Thyroid gland (tissue), 4 donors: ENCODE measurements at places on chromosomes 7 and 10. TPM values are rescaled to one million over a fixed set of nuclear protein-coding genes. Genes with fewer than 3 reads are reported as not detected.

The RHEB gene
- total RNA-seq, result 88.3 TPM

The FAM25C gene
- not detected for total RNA-seq

The GBX1 gene
- total RNA-seq, result not detected

The PKD1L1 gene
- 0.17 TPM for total RNA-seq

DNA sequence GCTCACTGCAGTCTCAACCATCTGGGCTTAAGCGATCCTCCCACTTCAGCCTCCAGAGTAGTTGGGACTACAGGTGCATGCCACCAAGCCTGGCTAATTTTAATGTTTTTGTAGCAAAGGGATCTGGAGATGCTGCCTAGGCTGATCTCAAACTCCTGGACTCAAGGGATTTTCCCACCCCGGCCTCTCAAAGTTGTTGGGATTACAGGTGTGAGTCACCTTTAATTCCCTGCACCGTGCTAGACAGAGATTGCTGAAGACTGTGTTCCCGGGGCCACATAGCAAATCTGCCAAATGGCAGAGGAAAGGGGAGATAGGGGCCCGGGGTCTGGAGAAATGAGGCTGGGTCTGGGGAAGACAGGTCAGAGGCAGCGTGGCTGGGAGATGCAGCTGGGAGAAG is 20.6 kb upstream of the PSMG3 start:
- H3K36me3 ChIP-seq, result no peaks in the 10 kb centered on the region
- H3K4me3 ChIP-seq, result no peak overlapping the region
- no peak overlapping the region for H3K27ac ChIP-seq
- H3K27me3 ChIP-seq, result peaks cover 3% of the 10 kb centered on the region

GRCh38 chr10:90779548-90779947 is 78.3 kb downstream of the HTR7 start:
- no peak for DNase-seq
- H3K36me3 ChIP-seq, result no peaks in the 10 kb centered on the region
- H3K27ac ChIP-seq, result no peak overlapping the region
- no peak overlapping the region for H3K4me3 ChIP-seq

DNA sequence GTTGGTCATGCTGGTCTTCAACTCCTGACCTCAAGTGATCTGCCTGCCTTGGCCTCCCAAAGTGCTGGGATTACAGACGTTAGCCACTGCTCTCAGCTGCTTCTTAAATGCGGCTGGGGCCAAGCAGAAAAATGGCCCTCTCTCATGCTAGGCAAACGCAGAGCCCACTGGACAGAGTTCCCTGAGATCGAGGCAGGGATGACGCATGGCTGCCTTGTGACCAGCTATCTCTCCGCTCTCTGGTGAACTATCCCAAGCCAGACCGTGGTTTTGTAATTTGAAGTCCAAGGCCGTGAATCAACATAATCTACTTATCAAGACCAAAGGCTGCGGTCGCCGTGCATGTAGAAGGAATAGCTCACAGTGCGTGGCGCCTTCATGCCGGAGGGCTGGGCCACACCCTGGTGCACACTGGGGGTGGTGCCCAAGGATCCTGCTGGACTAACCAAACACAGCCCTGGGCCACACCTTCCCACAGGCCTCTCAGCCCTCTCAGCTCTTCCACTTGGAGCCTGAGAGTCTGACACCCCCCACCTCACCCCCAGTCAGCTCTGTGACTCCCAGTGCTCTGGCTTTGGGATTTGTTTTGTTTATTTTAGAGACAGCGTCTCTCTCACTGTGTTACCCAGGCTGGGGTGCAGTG is 88.1 kb upstream of the CUX1 start:
- H3K4me3 ChIP-seq, result no peak overlapping the region
- peak; percentile 92 for DNase-seq
- no peak overlapping the region for H3K27ac ChIP-seq
- no peaks in the 10 kb centered on the region for H3K27me3 ChIP-seq
- peaks cover 17% of the 10 kb centered on the region for H3K4me1 ChIP-seq
- no peaks in the 10 kb centered on the region for H3K36me3 ChIP-seq

- H3K27ac ChIP-seq, result no peak overlapping the region
- H3K27me3 ChIP-seq, result no peaks in the 10 kb centered on the region
- peaks cover 28% of the 10 kb centered on the region for H3K4me1 ChIP-seq
- H3K36me3 ChIP-seq, result no peaks in the 10 kb centered on the region
Observed at GRCh38 chr7:105838627-105839231, 37.7 kb downstream of the ATXN7L1 start.
